ENCODE measurements at places on chromosomes 2 and 18.

GRCh38 chr2:128396500-128396891, 77.8 kb upstream of the HS6ST1 start:
- no peak for DNase-seq

GRCh38 chr18:33307520-33307919, 133.0 kb downstream of the CCDC178 start:
- DNase-seq = no peak

DNA sequence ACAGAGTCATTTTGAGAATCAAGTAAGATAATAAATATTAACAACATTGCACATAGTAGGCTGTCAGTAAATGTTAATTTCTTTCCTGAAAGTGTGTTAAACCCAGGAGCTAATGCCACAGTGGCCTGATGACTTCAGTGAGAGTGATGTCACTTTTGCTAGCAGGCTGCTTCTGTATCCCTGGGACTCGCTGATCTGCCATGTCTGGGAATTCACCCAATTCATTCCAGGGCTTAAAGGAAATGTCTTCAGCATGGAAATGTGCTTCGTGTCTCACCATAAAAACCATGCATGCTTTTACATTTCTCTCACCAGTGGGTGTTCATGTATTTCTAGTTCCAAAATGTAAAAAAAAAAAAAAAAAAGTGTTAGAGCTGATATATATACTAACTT, 56.8 kb upstream of the MAPRE3 start:
- DNase-seq = no peak

GRCh38 chr18:52979892-52980291, 639.9 kb downstream of the DCC start:
- no peak for DNase-seq

DNA sequence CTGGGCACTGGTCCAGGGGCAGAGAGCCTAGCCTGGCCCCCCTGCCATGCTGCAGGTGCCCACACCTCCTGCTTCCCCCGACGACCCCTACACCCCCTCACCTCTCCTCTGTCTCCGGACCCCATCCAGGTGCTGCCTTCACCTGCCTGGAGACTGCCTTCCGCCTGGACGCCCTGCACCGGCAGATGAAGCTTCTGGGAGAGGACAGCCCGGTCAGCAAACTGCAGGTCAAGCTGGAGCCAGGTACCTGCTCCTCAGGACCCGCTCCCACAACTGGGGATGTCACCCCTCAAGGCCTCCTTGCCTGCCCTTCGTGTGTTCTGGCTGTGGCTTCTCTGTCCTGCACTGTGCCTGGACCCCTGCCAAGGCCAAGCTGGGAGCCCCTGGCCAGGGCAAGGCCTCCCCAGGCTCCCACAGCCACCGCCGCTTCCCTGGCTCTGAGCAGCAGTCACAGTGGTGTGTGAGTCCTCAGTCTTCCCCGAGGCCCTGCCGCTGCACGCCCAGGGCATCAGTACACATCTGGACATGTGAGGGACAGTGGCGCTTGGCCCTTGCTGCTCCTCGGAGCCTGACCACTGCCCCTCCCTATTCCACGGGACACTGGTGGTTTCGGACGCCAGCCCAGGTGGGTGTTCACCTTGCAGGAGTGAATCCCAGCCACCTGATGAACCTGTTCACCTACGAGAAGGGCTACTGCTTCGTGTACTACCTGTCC, 6.3 kb downstream of the RNPEPL1 start:
- DNase-seq = no peak

Data from activated CD4-positive, alpha-beta T cell treated with anti-CD3 and anti-CD28 coated beads for 36 hours (primary cell).